ENCODE measurements at places on chromosomes 16 and 17.

- no peak for DNase-seq
Observed at GRCh38 chr16:85592700-85593493, 20.2 kb upstream of the GSE1 start.

GRCh38 chr16:68756239-68756915 lies 19.3 kb downstream of the CDH1 start:
- DNase-seq = peak; percentile 35

- DNase-seq = no peak
Observed at GRCh38 chr17:61659437-61659836, 68.4 kb upstream of the NACA2 start.

GRCh38 chr17:39553341-39553945 lies 54.3 kb downstream of the NEUROD2 start:
- no peak for DNase-seq

DNA sequence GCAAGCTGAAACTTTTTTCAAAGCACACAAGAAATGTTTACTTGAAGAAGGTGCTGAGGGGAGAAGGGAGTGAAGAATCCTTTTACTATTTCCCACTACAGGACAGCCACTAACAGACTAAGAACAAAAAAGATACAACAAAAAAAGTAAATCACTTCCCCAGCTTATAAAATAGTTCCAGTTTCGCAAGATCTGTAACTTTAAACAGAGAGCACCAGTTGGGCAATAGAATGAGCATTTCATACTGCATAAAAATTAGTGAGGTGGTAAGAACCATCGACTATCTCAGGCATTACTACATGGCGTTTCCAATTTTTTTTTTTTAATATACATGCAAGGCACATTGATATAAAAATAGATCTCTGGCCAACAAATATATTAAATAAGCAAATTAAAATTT lies 11.1 kb downstream of the CRYBA1 start:
- no peak for DNase-seq

DNA sequence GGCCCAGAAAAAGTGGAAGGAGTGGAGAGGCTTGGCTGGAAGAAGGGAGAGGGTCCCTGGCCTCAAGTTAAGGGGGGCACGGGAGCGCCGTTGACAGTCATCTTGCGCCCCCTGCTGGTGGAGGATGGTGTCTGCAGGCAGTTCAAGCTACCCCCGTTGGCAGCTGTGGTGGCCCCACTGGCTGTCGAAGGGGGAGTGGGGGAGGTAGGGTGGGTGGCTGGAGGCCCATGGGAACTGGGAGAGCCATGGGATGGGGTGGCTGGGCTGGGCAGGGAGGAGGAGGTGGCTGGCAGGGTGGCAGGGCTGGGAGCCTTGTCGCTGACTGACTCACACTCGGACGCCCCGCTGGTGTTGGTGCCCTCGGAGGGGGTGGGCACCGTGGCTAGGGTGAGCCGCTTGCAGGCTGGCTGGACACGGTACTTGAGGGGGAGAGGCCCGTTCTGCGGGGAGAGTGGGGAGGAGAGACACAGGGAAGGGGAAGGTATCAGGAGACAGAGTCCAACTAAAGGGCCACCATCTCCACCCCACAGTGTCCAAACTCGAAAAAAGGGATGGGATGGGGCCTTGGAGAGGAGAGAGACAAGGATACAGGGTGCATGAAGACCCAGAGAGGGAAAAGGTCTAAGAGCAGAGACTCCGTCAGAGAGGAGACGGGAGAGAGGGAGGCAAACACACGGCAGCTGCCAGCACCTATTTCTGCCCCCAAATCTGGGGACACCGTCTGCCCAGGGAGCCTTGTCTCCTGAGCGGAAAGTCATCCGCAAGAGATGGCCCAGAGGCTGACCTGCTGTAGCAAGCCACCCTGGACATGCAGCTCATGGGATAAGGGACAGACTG lies 5.2 kb downstream of the CISD3 start:
- DNase-seq = peak; percentile 71

- DNase-seq = no peak
Observed at GRCh38 chr16:55922662-55923061, 47.5 kb upstream of the CES5A start.

- DNase-seq = no peak
Observed at GRCh38 chr16:49330562-49331201, 42.9 kb upstream of the C16orf78 start.

- no peak for DNase-seq
Observed at GRCh38 chr17:20981046-20981920, 61.5 kb downstream of the USP22 start.

DNA sequence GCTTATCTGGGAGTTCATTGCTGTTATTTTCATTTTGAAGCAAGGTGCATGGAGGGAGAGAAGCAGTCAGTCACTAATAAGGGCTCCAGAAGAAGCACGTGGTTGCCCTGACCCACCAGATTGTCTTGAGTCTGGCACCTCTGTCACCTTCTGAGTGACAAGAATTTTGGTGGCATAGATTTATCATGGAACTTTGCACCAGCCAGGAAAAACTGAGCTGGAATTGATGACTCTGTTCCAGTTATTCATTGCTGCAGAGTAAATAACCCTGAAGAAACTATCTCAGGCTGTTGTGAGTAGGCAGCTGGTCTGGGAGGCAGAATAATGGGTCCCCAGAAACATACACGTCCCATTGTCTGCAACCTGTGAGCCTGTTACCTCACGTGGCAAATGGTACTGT lies 44.8 kb downstream of the HSD17B2 start:
- no peak for DNase-seq

DNA sequence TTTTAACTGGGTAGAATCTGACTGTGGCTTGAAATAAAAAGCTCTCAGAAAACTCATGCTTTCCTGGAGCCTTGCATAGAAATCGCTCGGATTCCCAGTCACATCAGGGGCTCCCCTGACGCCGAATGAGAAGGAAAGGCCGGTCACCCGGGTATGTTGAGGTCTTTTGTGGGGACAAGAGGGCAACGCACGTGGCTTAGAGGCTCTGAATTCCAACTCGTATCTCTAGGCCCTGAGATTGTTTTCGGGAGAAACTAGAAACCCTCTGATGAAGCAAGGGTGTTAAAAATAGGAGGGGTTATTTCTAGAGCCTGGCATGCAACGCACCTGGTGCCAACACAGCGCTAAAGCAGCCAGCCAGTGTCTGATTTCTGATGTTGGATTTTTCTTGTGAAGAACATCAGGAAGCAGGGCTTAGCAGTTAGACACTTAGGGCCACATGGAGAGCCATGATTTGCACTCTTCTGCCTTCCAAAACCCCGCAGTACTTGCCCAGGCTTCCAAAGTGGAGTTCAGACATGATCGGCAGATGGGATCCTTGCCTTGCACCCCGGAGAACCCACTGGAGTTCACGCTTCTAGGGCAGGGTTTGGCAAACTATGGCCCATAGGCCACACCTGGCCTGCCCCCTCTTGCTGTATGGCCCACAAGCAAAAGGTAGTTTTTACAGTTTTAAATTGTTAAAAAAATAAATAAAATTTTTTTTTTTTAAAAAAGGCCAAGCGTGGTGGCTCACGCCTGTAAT lies 12.6 kb downstream of the CACNG1 start:
- DNase-seq = no peak

GRCh38 chr17:66331038-66331816 lies 28.8 kb downstream of the PRKCA start:
- no peak for DNase-seq

DNA sequence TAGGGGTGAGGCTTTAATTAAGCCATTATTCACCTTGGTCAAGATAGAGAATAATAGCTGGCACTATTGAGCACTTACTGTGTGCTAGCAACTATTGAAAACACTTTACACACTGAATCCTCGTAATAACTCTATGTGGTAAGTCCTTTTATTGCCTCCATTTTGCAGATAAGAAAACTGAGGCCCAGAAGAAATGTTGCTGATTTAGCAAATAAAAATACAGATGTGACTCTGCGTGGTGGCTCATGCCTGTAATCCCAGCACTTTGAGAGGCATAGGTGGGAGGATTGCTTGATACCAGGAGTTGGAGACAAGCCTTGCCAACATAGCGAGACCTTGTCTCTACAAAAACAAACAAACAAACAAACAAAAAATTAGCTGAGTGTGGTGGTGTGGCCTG lies 19.4 kb downstream of the OTOA start:
- DNase-seq = no peak

GRCh38 chr16:55668340-55669281 lies 12.8 kb downstream of the SLC6A2 start:
- DNase-seq = no peak

DNA sequence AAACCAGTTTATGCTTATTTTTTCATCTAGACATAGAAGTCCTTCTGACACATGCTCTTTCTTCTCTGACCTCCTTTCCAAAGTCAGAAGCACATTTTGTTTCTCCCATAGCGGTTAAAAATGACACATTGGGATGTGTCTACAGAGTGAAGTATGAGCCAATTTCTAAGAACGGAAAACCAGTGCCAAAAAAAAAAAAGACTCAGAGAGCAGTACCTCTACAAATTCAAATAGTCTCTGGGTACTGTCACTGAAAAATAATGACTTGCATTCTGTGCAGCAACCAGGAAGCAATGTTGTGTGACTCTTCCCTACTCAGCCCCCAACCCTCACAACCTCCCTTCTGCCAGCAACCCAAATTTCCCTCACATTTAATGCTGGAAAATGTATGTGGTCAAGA lies 145.5 kb upstream of the PMFBP1 start:
- DNase-seq = no peak

- DNase-seq = no peak
Observed at GRCh38 chr16:30947859-30948666, 805 bp upstream of the ORAI3 start.

DNA sequence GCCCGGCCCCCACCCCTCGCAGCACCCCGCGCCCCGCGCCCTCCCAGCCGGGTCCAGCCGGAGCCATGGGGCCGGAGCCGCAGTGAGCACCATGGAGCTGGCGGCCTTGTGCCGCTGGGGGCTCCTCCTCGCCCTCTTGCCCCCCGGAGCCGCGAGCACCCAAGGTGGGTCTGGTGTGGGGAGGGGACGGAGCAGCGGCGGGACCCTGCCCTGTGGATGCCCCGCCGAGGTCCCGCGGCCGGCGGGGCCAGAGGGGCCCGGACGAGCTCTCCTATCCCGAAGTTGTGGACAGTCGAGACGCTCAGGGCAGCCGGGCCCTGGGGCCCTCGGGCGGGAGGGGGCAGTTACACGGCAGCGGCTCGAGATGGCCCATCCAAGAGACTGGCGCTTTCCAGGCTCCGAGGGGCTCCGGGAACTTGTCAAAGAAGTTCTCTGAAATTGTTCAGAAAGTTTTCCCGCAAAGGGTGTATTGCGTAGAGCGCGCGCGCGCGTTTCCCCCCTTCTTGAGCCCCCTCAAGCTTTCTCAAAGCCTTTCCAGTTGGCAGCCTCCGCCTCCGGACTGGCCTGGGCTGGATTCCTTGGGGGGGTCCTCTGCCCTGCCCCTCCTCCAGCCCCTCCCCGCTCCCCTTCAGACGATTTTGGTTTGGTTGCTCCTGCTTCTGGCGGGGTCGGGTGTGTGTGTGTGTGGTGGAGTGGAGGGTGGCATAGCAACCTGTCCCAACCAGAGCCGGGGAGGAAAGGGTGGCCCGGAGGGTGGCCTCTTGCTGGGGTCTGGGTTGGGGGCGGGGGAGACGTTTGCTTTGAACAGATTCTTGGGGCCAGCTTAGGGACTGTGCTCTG lies 504 bp downstream of the ERBB2 start:
- DNase-seq = no peak

DNA sequence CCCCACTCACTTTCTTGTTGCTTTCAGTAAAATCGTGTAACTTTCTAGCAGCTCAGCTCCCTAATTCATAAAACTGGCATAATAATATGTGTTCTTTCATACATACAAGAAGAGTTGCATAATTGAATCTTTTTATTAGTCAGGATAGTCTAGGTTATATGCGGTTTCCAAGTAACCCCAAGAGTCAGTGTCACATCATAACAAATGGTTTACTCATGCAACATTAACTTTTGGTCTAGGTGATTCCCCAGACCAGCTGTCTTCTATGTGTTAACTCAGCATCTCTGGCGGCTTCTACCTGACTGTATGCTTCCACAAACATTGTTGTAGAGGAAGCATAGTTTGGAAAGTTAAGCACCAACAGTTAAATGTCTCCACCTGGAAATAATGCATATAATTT lies 1000.4 kb downstream of the CDH11 start:
- DNase-seq = no peak

DNA sequence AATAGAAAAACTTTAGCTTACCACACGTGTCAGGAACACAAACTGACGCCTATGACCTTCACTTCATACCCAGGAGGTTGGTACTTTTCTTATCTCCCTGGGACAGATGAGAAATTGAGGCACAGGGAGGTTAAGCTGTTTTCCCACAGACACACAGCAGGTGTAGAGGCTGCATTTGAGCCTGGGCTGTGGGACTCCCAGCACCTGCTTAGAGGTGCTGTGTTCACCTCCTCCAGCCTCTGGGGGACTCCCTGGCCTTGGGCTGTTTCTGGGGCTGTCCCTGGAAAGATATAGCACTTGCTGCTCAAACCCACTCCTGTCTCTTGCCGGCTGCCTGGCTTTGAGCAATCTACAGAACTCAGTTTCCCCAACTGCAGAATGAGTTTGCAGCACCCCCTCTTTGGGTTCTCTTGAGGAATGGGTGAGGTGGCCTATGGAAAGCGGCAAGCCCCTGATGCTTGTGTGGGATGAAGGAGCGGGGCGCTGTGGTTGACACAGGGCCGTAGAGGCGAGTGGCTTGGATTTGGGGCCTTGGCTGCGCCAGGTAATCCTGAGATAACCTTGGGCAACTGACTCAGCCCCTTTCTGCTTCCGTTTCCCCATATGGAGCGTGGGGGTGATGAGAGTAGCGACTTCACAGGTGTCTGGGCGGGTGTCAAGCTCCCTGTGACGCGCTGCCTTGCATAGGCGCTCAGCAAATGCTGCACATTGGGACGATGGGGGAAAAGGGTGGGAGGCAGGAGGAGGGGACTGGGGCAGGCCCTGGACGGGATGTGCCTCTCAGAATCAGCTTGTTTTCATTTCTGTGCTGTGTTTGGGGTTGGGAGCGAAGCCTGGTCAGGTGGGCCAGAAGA lies 104.5 kb upstream of the CIBAR2 start:
- DNase-seq = no peak

DNA sequence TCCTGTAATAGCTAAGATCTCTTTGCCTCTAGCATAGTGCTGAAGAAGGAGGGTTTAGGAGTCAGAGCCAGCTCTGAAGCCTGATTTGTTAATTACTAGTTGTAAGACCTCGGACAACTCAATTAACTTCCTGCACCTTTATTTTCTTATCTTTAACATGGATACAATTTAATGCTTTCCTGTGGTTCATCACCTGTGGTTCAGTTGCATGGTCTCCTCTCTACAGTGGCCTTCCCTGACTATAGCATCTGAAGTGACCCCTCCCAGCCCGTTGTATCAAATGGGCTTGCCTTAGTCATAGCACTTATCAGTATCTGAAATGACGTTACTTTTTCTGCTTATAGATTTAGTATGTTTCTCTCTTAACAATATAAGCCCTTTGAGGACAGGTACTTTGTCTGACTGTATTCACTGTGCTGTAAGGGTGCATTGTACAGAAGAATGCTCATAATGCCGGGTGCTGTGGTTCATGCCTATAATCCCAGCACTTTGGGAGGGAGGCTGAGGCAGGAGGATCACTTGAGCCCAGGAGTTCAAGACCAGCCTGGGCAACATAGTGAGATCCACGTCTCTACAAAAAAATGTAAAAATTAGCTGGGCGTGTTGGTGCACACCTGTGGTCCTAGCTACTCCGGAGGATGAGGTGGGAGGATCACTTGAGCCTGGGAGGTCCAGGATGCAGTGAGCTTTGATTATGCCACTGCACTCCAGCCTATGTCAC lies 2.6 kb upstream of the NDE1 start:
- no peak for DNase-seq

GRCh38 chr16:1337486-1337885 lies 4.0 kb downstream of the BAIAP3 start:
- no peak for DNase-seq

- no peak for DNase-seq
Observed at GRCh38 chr17:7654832-7655540, 4.3 kb downstream of the ATP1B2 start.

All from activated T-cell treated with anti-CD3 and anti-CD28 coated beads for 4 hours (primary cell).